ENCODE measurements at places on chromosomes 7 and 10. TPM values are rescaled to one million over a fixed set of nuclear protein-coding genes. Genes with fewer than 3 reads are reported as not detected.

DNA sequence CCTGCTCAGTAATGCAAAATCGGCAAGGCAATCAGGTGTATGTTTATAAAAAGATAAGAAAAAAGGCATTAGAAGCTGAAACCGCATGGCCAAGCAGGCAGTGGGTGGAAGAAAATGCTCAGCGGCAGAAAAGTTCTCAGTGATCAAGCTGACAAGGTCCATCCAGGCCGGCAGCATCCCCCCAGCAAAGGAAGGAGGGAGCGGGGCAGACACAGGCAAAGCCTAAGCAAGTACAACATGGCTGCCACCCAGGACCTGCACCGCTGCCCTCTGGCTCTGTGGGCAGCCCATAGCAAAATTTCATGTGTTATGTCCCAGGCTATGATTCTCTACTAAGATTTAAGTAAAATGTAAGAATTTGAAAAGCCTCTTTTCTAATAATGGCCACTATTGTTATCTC lies 45.4 kb downstream of the MRPS24 start:
- no peak for DNase-seq

- peak; percentile 30 for DNase-seq
These were observed 32.7 kb upstream of the RASGEF1A start for GRCh38 chr10:43299579-43299978.

- DNase-seq: no peak
These were observed 147.6 kb upstream of the CSTF2T start for GRCh38 chr10:51846856-51847506.

DNA sequence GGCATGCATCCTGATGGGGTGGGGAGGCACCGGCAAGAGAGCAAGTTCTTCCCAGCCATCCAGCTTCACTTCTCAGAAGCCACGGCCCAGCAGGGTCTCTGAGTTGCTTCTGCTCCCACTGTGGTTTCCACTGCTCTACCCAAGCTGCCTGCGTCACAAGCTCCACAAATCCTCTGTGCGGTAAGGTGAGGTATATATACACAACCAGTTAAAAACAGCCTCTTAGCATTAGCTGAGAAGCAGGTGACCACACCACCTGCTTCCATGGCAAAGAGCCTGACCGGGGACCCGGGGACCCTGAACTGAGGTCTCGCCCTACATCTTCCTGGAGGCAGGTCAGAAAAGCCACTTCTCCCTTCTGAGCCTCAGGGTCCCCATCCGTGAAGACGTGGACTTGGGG lies 46.9 kb upstream of the NPFFR1 start:
- DNase-seq: no peak

GRCh38 chr10:127428385-127428980 lies 120.6 kb upstream of the NPS start:
- DNase-seq: no peak

DNA sequence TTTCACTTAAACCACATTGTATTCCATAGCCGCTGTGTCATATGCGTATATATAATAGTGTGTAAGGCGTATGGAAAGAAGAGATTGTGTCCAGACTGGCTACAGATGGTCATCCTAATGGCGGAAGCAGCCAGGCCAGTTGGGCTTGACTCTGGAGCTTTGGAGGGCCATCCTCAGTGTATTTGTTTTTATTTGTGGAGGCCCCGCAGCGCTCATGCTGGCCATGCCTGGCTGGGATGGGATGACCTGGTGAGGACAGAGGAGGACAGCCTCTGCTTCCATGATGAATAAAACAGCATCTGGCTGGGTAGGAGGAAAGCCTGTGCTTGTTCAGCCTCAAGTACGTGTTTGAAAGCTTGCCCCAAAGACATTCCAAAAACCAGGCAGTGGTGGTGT lies 220.3 kb downstream of the EBF3 start:
- DNase-seq: no peak

GRCh38 chr10:62380016-62380415 lies 5.8 kb downstream of the ZNF365 start:
- DNase-seq: no peak

DNA sequence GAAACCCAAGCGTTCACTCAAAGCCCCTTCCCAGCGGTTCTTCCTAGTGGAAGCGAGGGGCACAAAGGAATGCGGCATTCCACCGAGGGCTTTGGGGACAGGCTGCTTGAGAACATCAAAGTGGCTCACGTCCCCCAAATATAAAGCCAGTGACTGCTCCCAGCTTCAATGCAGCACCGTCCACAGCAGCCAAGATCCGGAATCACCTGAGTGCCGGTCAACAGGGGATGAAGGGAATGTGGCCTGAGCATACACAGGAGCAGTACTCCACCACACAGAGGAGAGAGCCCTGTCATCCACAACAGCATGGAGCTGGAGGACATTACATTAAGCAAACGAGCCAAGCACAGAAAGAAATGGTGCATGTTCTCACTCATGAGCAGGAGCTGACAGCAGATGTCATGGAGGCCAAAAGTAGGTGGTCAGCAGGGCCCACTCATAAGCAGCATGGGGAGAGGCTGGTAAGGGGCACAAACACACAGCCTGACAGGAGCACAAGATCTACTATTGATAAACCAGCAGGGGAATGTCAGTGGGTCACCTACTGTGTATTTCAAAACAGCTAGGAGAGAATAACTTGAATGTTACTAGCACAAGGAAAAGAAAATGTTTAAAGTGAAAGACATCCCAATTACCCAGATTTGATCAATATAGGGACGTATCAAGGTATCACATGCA lies 79.5 kb downstream of the DIP2C start:
- DNase-seq: no peak

- no peak for DNase-seq
These were observed 48.5 kb upstream of the LRRTM3 start for GRCh38 chr10:66877361-66877760.

DNA sequence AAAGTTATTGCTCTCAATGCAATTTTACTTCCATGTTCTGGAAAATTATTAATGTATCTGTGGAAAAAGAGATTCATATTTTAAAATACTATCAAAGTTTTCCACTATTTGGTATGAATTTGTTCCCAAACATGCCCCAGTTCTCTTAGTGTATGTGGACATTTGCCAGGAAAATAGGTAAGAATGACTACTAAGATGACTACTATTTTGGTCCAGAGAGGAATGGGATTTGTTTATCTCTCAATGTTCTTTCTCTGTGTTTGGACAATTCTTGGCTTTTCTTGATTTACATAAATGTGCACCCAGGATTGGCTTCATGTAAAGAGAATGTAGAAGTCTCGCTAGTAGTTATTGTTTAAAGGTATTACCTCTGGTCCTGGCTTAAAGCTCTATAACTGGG lies 60.3 kb upstream of the POT1 start:
- no peak for DNase-seq

DNA sequence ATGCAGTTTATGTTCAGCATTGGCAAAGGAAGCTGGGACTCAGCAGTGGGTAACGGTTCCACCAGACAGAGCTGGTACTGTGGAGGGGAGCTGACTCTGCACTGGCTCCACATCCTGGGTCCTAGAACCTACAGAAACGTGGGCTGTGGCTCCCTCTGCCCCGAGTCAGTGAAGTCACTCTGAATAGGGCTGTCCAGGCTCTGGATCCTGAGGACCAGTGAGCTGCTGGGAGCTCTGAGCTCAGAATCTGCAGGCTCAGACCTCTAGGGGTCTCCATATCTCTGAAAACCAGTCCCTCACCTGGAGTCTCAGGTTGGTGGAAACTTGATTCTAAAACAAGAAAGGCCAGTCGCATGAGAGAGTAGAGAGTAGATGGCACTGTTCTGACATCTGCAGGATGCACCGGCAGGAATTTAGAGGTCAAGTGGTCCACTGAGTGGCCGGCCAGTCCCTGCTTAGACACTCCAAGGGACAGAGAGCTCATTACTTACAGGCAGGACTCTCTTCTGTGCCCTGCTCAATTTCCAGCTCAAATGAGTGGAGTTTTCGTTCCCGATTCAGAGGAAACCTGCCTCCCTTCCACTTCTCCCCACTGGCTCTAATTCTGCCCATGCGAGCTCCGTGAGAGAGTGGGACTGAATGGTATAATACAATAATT lies 18.6 kb downstream of the NPFFR1 start:
- DNase-seq: no peak

The CPA5 gene
- not detected for total RNA-seq

The PRPS1L1 gene
- total RNA-seq: not detected

The HTR7 gene
- not detected for total RNA-seq

GRCh38 chr10:98235846-98236245 lies 32.1 kb downstream of the LOXL4 start:
- no peak for DNase-seq

- DNase-seq: no peak
These were observed 263.4 kb downstream of the BICC1 start for GRCh38 chr10:58775960-58776567.

GRCh38 chr10:104293011-104293410 lies 24.0 kb downstream of the GSTO2 start:
- DNase-seq: no peak

GRCh38 chr7:17902599-17902998 lies 37.7 kb downstream of the SNX13 start:
- DNase-seq: no peak

The LFNG gene
- 137 TPM for total RNA-seq

The UBE2D4 gene
- total RNA-seq: 6.8 TPM

- DNase-seq: no peak
These were observed 3.7 kb downstream of the WNT2 start for GRCh38 chr7:117319181-117319580.

DNA sequence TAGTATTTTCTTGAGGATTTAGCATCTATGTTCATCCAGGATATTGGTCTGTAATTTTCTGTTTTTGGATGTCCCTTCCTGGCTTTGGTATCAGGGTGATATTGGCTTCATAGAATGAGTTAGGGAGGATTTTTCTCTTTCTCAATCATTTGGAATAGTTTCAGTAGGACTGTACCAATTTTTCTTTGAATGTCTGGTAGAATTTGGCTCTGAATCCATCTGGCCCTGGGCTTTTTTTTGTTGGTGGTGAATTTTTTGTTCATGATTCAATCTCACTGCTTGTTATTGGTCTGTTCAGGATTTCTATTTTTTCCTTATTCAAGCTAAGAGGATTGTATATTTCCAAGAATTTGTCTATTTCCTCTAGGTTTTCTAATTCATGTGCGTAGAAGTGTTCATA lies 192.7 kb downstream of the KIF20B start:
- DNase-seq: no peak

DNA sequence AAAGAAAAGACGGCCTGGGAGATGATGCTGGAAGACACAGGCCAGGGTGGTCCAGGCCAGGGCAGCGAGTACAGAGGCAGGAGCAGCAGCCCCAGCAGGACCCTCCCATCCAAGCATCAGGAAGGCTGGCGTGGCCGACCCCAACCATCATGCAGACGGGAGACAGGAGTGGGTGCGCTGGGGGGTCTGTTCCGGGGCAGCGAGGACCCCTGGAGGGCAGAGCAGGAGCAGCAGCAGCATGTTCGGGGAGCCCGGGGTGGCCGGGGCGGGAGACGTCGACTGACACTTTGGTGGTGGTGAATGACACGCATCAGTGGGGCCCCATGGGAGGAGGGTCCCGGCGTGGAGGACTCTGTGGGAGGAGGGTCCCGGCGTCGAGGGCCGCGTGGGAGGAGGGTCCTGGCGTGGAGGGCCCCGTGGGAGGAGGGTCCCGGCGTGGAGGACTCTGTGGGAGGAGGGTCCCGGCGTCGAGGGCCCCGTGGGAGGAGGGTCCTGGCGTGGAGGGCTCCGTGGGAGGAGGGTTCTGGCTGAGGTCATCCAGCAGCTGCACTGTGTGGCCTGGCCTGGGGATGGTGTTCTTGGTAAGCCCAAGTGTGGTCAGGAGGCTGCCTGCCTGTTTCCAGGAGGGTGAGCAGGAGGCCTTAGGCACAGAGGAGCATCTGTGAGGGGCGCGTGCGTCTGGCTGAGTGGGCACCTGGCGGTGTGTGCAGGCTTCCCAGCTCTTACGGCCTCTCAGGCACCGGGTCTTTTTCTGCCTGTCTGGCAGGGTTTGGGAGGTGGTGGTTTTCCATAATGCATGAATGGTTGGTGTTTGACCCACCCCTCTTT lies 38.9 kb downstream of the FAM20C start:
- no peak for DNase-seq

The COL28A1 gene
- 0.36 TPM for total RNA-seq

DNA sequence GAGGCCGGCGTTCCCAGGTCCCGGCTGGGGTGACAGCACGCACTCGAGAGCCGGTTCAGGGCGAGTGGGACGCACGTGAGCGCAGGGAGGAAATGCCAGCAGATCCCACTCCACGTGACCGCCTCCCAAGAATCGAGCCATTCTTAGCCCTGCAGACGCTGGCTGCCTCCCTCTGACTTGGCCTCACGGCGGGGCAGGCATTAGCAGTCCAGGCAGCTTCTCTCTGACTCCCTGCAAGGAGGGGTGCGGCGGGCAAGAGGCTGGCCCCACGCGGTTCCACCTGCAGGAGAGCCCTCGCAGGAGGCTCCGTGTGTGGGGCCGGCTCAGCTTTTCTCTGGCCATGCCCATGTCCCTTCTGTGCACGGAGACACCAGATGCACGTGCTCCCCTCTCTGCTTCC lies 10.1 kb downstream of the GPR146 start:
- no peak for DNase-seq

DNA sequence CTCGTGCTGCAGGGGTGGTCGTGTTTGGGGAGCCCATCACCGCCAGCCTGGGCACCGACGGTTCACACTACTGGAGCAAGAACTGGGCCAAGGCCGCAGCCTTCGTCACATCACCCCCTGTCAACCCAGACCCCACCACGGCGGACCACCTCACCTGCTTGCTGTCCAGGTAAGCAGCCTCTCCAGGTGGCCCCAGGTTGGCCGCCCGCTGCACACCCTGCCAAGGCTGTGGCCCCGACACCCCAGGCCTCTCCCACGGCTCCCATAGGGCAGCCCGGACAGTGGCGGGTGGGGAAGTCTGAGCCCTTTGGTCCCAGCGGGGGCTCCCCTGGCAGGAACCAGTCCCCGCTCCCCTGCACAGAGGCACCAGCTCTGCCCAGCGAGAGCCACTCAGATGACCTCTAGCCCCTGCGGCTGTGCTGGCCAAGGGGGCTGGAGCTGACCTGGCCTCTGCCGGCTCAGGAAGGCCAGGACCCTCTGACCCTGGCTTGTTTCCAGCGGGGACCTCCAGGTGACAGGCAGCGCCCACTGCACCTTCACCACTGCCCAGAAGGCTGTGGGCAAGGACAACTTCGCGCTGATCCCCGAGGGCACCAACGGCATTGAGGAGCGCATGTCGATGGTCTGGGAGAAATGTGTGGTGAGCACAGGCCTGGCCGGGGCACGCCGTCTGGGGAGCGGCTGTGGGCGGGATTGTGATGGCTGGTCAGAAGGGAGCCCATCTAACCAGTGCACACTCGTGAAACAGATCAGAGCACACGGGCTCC lies 13.8 kb downstream of the DPYSL4 start:
- DNase-seq: no peak

DNA sequence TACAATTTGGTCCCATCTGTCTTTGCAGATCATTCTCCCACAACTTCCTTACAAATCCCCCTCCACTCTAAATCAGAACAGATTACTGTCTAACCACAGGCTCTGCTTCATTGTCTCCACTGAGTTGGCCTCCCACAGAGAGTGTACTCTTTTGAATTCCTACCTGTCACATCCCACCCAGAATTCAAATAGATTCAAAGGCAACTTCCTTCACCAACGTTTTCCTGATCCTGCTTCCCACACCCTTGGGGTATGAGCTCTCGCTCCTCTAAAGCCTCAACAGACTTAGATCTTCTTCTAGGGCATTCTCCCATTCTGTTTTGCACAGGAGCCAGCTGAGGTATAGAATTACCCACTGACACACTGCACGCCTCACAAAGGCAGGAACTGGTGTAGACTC lies 197.8 kb upstream of the CDCA7L start:
- no peak for DNase-seq

The HOXA7 gene
- not detected for total RNA-seq

The EBLN1 gene
- not detected for total RNA-seq

- no peak for DNase-seq
These were observed 144.8 kb upstream of the KLF14 start for GRCh38 chr7:130878785-130879184.

The SMO gene
- total RNA-seq: not detected

The SPDYE9 gene
- not detected for total RNA-seq

Measured in CD8-positive, alpha-beta T cell (primary cell).